ENCODE measurements at places on chromosomes 4 and X.

DNA sequence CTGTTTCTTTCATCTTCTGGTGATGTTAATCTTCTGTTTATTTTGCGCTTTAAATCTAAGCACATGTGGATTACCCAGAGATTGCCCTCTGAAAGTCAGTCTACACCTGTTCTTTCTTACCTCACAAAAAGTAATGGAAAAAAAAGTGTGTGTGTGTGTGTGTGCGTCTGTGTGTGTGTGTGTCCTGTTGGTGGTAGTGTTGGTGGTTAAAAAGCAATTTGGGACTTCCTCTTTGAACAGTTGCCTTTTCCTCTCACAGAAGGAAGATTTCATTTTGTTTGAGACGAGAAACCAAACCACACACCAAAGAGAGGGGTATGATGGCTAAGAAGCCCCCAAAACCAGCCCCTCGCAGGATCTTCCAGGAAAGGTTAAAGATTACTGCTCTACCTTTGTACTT lies at the start of gene STAP1:
TSS of gene STAP1 (plus strand) at position 235 of the 400 bp plus-strand sequence. CDS start at position 318, 83 bp downstream.
- DNase-seq: no peak

- peak; percentile 58 for DNase-seq
These were observed 49.4 kb downstream of the RTL9 start for GRCh38 chrX:110407910-110408545.

DNA sequence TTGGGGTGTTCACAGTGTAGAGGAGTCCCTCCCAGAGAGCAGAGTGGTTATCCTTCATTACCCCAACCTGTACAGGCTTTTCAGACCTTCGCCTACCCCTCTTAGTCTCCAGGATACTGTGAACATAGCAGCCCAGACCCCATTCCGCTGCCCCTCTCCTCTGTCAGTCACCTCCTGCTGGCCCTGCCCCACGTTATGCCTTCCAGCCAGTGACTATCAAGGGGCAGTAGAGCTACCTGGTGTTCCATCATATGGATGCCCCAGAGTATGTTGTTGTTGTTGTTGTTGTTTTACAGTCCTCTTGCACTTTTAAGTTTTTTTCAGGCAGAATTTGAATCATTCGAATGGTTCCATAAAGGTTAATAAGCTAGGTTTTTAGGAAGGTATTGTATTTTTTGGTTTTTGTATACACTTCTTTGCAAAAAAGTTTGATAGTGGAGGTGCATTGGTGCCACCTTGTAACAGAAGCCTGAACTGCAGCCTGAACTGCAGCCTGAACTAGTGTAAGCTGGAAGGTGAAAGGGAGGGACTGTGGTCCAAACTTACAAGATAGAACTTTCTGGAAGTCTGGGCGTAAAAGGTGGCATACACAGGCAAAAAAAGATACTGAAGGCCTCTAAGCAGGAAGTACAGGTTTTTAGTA lies 101.4 kb upstream of the RAB40AL start:
- DNase-seq: peak; percentile 0

GRCh38 chr4:84362896-84363655 lies 136.0 kb downstream of the NKX6-1 start:
- DNase-seq: peak; percentile 20

DNA sequence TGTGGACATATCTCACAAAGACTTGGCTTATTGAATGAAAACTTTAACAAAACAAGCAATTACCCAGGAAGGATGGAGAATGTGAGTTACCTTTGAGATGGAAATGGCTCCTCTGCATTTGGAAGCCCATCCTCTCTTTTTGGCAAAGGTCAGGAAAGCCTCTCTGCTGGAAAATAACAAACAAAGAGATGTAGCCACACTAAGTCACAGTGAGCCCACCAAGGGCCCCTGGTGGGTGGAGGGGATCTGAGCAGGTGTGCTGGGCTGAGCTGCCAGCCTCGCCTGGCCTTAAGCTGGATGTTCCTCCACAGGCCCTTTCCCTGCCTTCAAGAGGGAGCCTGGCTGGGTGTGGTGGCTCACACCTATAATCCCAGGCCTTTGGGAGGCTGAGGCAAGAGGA lies 269.2 kb downstream of the HNRNPD start:
- DNase-seq: no peak

- DNase-seq: no peak
These were observed 636 bp downstream of the BCOR start for GRCh38 chrX:40097141-40097503.

DNA sequence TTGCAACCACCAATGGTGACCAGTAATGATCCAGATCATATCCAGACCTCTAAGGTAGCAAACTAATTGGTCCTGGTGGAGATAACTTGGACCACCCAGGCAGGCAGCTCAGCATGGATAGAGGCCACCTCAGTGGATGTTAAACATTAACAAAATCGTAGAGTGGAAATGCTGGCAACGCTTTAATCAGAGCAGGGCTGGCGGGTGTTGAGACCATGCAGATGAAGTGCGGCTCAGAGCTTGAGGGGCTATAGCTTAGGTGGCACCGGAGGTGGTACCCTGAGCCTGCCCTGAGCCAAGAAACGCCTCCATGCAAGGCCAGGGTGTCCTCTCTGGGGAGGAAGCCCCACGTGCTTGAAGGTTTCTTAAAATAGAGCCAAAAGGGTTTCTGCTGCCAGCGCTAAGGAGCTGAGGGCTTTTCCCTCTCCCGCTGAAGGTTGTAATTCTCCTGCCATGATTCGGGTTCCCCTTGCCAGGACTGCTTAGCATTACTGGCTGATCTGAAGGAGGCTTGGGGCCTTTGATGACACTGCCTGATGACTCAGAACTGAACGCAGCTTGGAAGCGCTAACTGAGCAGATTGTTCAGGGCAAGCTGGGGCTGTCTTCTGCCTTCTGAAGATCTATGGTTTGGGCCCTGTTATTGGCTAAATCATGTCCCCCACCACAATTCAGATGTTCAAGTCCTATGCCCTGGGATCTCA lies 177.8 kb upstream of the ATP6AP2 start:
- DNase-seq: no peak

DNA sequence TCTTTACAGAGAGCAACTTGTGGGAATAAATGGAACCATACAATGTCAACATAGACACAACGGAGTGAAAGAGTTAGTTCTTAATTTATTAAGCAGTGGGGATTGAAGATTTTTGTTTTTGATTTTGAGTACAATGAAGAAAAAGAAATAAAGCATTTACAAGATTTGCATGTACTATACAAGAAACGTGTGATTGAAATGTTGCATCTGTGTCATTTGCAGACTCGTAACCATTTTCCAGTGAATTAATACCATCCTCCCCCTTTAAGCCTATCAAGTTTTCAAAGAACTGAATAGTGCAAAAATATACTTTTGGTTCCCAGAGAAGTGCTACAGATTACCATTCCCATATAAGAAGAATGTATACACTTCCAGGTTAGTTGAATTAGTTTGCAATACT lies 8.6 kb upstream of the KDR start:
- no peak for DNase-seq

- no peak for DNase-seq
These were observed 198.0 kb upstream of the MAMLD1 start for GRCh38 chrX:150164971-150165600.
